SJCRH30 (cell line): ENCODE measurements at places on chromosomes 11 and 22. TPM values are rescaled to one million over a fixed set of nuclear protein-coding genes. Genes with fewer than 3 reads are reported as not detected.

MIOX gene
- not detected in 2 replicates for total RNA-seq

OR5B21 gene
- total RNA-seq: not detected in 2 replicates

CD3E gene
- not detected in 2 replicates for total RNA-seq

GRCh38 chr11:106011481-106011880 lies 10.6 kb downstream of the MSANTD4 start:
- no peak for DNase-seq

DNA sequence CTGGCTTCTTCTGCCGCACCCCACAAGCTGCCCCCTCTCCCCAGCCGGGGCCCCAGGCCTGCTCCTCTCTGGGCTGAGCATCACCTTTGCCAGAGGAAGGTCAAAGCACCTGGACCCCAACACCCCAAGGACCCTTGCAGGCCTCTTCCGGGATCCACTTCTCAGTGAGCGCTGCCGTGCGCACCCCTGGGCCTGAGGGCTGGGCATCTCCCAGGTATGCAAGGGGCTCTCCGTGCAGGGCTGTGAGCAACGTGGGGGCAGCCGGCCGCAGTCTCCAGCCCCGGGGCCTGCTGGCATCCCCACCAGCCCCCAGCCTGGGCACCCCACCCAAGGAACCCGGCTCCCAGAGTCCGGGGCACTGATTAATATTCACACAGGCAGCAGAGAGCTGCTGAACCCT lies 64.0 kb downstream of the BRD1 start:
- no peak for DNase-seq

DNA sequence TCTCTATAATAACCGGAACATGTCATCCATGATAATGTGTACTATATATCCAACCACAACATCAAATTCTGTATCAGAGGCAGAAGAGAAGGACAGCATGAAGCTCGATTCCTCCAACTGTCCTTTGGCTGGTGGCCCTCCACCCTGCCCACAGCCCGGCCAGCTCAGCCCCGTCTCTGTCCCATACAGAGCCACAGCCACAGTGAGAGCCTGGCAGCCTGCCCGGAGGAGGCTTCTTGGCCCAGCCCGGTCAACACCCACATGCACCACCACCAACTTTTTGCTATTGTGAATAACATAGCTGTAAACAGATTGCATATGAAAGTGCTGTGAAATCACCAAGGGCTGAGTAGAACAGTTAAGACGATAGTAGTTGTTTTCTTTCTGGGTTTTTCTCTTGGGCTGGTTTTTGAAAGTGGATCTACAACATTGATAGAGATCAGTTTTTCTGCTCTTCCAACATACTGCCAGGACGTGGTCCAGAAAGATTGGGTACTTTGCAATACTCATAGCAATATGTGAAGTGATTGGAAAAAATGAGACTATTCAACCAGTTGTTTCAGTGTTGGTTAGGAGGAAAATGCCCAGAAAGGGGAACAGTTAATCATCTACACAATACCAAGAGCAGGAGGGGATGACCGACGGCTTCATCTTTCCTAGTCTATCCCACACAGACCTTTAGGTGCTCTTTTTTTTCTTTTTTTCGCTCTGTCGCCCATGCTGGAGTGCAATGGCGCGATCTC lies 6.9 kb upstream of the TUBA8 start:
- no peak for DNase-seq
